ENCODE measurements at places on chromosomes 5 and 9. TPM values are rescaled to one million over a fixed set of nuclear protein-coding genes. Genes with fewer than 3 reads are reported as not detected.

CCDC69 gene
- 12.9 TPM for total RNA-seq

DCAF12 gene
- total RNA-seq, result 27.0 TPM

TNFSF15 gene
- 0.26 TPM for total RNA-seq

SAP30L gene
- 13.0 TPM for total RNA-seq

ABO gene
- total RNA-seq, result not detected

IRX4 gene
- 1.4 TPM for total RNA-seq

CTXN3 gene
- not detected for total RNA-seq

STC2 gene
- 63.8 TPM for total RNA-seq

SPINK7 gene
- total RNA-seq, result not detected

NTNG2 gene
- 1.3 TPM for total RNA-seq

YIPF5 gene
- 68.5 TPM for total RNA-seq

PCDHA10 gene
- total RNA-seq, result under 0.01 TPM

CKMT2 gene
- not detected for total RNA-seq

CXXC5 gene
- 64.5 TPM for total RNA-seq

PTGES gene
- total RNA-seq, result 15.5 TPM

GBA2 gene
- total RNA-seq, result 18.2 TPM

PTGS1 gene
- 110 TPM for total RNA-seq

MLANA gene
- not detected for total RNA-seq

GRIA1 gene
- total RNA-seq, result not detected

ANGPTL2 gene
- 63.0 TPM for total RNA-seq
